Lower lobe of right lung (tissue), 2 donors: ENCODE measurements at places on chromosomes 4 and X. TPM values are rescaled to one million over a fixed set of nuclear protein-coding genes. Genes with fewer than 3 reads are reported as not detected.
A peak's percentile ranks its signal among the peaks of the same experiment; 100 is the strongest.

CPE gene
- 36.9 TPM for total RNA-seq

COX7B gene
- 174 TPM for total RNA-seq

DNA sequence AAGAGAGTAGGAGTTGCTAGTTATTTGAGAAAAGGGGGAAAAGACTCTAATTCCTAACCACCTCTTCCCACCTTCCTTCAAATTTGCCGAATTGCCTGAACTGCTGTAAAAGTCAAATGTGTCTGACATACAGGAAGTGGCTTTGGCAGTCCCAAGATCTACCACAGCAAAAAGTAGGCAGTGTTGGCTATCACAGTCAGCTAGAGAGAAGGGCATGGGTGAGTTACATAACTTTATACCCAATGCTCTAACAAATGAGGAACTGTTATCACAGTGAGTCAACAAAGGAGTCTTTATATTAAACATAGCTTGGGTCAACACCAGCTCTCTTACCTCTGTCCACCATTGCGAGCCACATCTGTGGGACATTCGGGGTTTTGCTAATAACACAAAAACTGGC, 2.4 kb upstream of the MBNL3 start:
- peaks cover 11% of the 10 kb centered on the region for H3K4me1 ChIP-seq
- H3K4me3 ChIP-seq = no peak overlapping the region
- H3K27me3 ChIP-seq = no peaks in the 10 kb centered on the region
- no peak overlapping the region for H3K27ac ChIP-seq
- H3K36me3 ChIP-seq = no peaks in the 10 kb centered on the region
- DNase-seq = no peak

DNA sequence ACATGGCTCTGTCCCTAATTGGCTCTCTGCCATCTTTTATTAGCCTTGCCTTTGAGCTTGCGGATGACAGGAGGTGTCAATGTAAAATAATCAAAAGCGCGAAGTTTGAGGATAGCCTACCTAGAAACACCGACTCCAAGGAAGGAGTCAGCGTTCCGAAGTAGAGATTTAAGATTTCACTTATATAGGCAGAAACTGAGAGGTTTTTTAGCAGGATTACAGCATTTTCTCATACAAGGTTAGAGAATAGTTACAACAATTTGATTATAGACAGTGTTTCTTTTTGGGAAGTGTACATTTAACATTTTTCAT, 499 bp upstream of the NFXL1 start:
- H3K4me1 ChIP-seq = peaks cover 22% of the 10 kb centered on the region
- H3K36me3 ChIP-seq = peaks cover 10% of the 10 kb centered on the region
- H3K27ac ChIP-seq = peak overlapping the region; percentile 86
- DNase-seq = no peak

- no peak for DNase-seq
- H3K36me3 ChIP-seq = no peaks in the 10 kb centered on the region
- H3K4me3 ChIP-seq = no peak overlapping the region
- no peaks in the 10 kb centered on the region for H3K27me3 ChIP-seq
- no peak overlapping the region for H3K27ac ChIP-seq
- H3K4me1 ChIP-seq = no peaks in the 10 kb centered on the region
Measured at GRCh38 chrX:23822841-23823240, 39.9 kb downstream of the SAT1 start.

- H3K27ac ChIP-seq = no peak overlapping the region
- no peak overlapping the region for H3K4me3 ChIP-seq
- H3K4me1 ChIP-seq = peaks cover 5% of the 10 kb centered on the region
- H3K36me3 ChIP-seq = no peaks in the 10 kb centered on the region
Measured at GRCh38 chr4:87856816-87857215, 24.0 kb downstream of the MEPE start.

- H3K36me3 ChIP-seq = no peaks in the 10 kb centered on the region
- H3K27ac ChIP-seq = no peak overlapping the region
- H3K4me1 ChIP-seq = no peaks in the 10 kb centered on the region
Measured at GRCh38 chr4:33649015-33649414, 2595.3 kb downstream of the ARAP2 start.

GRCh38 chr4:35872273-35872672, 372.0 kb downstream of the ARAP2 start:
- H3K4me1 ChIP-seq = no peaks in the 10 kb centered on the region
- no peak overlapping the region for H3K4me3 ChIP-seq
- no peak overlapping the region for H3K27ac ChIP-seq
- no peaks in the 10 kb centered on the region for H3K36me3 ChIP-seq
- no peaks in the 10 kb centered on the region for H3K27me3 ChIP-seq
- DNase-seq = no peak
